ENCODE measurements at places on chromosomes 1 and 21.
A peak's percentile ranks its signal among the peaks of the same experiment; 100 is the strongest.

GRCh38 chr1:236155841-236156503 is 13.6 kb downstream of the GPR137B start:
- peak; percentile 64 for DNase-seq

DNA sequence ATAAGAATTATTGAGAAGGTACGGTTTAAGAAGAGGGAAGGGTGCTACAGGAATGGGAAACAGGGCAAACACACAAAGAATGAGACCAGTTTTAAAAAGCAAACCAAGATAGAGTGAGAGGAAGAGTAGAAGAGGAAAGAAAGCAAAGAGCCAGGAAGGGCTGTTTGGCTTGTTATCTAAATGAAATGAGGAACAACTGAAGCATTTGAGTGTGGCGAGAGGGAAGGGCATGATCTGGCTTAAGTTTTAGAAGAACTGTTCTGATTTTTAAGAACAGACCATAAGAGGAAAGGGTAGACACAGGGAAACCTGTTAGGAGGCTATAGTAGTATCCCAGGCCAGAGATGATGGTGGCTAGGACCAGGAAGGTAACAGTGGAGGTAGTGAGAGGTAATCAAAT is 73.8 kb downstream of the TUT4 start:
- no peak for DNase-seq

DNA sequence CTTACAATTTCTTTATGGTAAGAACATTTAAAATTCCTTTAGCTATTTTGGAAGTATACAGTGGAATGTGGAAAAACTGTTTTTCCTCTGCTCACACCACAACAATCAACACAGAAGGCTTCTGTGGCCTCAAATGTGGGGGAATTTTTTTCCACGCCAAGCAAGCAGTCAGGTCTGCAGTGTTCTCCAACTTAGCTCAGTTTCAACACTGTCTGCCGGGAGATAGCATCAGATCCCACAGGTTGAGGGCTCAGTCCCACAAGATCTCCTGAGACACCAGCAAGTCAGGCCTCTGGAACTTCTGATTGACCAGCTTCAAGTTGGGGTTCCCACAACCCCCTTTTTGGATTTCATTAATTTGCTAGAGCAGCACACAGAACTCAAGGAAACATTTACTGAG is 50.3 kb downstream of the PTBP2 start:
- DNase-seq = no peak

- DNase-seq = no peak
Measured at GRCh38 chr1:244002721-244003120, 48.4 kb upstream of the ZBTB18 start.

- DNase-seq = peak; percentile 87
Measured at GRCh38 chr1:204384636-204385352, 25.1 kb upstream of the PLEKHA6 start.

GRCh38 chr1:183191833-183192232 is 5.8 kb downstream of the LAMC2 start:
- DNase-seq = peak; percentile 92

DNA sequence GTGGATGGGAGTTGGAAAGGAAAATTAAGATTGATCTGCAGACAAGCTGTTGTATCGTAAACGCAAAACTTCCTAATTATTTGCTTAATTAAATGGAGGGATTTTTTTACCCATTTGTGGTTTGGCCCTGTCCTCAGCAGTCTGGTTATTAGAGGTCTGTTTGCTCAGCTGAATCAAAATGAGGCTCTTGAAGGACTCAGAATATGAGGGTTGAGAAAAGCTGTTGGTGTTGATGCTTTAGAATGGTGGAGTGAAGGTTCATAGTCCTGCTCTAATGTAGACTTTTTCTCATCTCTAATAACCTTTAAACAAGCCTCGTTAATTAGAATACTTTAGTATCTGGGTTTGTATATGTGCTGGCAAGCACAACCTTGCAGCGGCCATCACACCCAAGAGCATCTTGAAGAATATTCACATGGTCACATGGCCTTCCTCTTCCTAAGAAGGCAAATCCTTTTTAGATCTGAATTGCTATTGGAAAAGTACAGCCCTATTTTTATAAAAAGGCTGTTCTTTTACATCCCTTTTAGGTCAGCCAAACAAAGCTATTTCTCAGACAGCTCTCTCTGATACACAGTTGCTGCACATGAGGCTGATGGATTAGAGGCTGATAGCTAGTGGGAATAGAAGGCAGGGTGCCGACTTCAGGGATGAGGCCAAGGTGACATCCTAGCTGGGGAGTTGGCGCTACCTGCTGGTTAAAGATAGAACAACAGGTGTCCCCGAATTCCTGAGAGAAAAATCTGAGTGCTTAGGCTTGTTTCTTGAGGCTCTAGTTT is 53.8 kb downstream of the MACF1 start:
- peak; percentile 88 for DNase-seq

GRCh38 chr1:150080784-150081183 is 13.2 kb downstream of the VPS45 start:
- no peak for DNase-seq

DNA sequence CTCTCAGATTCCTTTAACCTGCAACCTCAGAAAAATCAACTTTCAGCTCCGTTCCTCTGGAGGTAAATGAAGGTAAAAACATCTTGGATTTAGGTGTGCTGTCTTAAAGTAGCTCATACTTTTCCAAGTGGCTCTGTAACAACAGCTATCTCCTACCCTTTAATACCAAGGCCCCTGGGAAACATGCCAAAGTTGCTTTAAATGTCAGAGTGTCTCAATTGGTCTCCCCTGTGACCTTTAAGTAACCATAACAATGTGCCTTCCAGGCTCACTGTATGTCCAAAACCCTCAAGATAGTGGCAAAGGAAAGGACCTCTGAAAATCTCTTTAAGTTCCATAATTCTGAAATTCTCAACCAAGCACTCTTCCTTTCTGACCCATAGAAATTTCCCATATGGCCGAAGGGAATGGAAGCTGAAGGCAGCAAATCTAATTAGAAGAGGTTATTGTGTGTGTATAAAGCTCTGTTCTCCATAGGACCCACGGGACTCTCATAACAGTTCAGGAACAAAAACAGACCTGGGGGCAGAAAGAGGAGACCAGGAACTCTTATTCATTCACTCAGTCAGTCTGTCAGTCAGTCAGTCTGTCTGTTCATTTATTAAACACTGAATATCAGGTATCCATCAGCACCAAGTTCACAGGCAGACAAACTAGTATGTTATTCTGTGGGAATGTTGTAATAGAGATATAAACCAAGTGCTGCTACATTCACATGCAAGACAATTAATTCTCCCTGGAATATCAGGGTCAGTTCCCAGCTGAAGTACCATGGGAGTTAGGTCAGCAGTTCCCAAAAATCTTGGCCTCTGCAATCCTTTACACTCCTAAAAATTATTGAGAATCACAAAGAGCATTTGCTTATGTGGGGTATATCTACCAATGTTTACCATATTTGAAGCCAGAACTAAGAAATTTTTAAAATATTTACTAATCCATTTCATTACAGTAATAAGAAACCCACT is 19.1 kb downstream of the ASTN1 start:
- no peak for DNase-seq

- DNase-seq = peak; percentile 77
Measured at GRCh38 chr21:32248571-32249461, 30.0 kb downstream of the MIS18A start.

DNA sequence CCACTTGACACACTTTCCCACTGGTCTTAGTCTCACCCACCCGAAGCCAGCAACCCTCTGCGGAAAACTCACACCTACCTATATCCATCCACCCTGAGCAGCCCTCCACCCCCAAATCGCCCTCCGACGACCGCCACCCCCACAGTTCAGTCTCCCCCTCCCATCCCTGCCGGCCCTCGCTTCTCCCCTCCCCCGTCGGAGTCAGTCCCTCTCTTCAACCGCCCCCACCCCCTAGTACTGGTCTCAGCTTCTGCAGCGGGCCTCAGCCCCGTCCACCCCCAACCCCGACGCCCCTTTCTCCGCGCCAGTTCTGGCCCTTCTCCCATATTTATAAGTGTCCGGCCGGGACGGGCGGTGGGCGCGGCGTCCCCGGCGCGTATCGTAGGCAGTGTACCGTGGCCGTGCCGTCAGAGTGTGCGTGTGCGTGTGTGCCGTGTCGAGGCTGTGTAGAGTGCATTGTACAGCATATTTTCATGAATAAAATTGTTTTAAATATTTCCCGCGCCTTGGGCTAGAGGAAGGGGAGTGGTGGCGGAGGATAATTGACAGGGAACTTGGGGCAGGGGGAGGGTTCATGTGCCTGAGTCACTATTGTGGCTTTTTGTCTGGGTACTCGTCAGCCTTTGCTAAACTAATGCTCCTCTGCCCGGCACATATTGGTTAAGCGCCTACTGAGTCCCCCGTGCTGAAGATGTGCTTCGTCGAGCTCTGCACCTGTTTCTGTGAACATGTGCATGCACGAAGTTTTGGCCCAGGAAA is 22.0 kb downstream of the FOXO6 start:
- peak; percentile 95 for DNase-seq

GRCh38 chr21:39332175-39332574 is 16.7 kb downstream of the HMGN1 start:
- DNase-seq = no peak

GRCh38 chr1:184820218-184820750 is 65.6 kb upstream of the EDEM3 start:
- DNase-seq = no peak

DNA sequence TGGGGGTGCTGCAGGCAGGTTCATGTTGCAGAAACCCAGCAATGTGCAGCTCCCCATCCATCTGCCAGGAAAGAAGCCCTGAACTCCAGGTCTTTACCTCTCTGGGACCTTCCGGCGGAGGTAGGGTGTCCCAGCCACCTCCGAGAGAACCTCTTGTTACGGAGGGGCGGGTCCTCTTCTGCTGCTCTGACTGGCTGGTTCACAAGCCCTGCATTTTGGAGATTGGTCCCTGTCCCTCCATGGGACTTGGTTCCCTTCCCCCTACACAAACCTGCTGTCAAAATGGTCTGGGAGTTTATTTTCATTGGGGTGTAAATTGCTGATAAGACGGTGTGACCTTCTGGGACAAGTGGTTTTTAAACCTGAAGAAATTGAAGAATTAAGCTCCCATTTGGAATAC is 8.0 kb upstream of the CELSR2 start:
- peak; percentile 57 for DNase-seq

DNA sequence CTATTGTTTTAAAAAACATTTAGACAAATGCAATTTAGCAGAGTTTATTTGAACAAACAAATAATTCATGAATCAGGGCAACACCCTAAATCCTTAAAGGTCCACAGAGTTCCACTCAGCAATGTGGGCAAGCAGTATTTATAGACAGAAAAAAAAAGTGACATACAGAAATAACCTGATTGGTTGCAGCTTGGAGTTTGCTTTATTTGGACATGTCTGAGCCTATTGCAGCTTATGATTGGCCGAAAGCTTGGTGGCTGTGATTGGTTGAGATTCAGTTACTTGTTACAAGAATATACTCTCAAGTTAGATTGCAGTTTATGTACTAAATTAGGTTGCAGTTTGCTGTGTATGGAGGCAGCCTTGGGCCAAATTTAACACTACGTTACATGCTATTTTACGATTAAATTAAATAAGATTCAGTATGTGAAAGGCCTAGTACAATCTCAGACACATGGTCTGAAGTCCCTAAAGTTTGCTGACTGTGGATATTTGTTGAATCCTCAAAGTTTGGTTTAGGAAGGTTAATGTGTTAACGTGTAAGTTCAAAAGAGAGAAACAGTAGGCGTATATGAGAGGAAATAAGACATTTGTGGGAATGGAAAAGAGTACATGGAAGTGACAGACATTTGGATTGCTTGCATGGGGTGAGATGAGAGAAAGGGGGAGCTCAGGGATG is 6.9 kb upstream of the CAMSAP2 start:
- no peak for DNase-seq

DNA sequence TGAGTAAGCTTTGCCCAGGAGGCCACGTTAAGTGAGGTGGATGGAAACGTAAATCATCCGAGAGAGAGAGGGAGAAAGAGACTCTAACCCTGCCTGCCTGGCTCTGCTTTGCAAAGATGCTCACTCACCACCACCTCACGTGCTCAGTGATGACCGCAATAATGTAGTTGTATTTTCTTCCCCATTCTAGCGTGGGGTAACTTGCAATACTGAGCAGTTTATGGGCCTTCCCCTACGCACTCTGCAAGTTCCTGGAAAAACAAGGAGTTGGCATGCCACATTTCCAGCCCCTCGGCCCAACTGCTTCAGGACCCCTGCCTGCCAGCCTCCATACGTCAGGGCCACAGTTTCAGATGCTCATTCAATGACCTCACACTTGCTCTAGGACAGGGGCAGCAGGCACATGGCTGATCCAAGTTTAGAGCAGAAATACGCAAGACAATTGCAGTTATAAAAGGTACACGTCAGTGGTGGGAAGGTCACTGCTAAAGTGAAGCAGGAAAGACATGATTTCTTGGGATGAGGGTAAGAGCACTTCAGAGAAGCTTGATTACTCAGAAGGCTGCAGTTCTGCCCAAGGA is 112.5 kb upstream of the RAB4A start:
- DNase-seq = no peak

DNA sequence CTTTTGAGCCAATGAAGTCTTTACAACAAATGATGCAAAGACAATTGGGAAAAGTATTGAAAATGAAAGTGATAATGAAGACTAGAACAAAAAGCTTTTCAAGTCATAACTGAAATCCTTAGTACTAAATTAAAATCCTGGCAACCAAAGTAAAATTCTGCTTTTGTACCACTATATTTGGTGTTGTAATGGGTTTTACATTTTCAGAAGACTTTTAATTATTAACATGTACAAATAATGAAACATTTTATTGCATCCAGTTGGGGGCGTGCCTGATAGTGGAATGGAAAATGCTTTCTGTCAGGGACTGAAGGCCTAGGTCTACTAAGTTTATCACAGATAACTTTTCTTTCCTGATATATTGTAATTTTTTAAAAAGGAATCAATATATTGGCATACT is 89.4 kb downstream of the SDCCAG8 start:
- DNase-seq = no peak

GRCh38 chr1:226908419-226908818 is 31.7 kb upstream of the COQ8A start:
- DNase-seq = no peak

DNA sequence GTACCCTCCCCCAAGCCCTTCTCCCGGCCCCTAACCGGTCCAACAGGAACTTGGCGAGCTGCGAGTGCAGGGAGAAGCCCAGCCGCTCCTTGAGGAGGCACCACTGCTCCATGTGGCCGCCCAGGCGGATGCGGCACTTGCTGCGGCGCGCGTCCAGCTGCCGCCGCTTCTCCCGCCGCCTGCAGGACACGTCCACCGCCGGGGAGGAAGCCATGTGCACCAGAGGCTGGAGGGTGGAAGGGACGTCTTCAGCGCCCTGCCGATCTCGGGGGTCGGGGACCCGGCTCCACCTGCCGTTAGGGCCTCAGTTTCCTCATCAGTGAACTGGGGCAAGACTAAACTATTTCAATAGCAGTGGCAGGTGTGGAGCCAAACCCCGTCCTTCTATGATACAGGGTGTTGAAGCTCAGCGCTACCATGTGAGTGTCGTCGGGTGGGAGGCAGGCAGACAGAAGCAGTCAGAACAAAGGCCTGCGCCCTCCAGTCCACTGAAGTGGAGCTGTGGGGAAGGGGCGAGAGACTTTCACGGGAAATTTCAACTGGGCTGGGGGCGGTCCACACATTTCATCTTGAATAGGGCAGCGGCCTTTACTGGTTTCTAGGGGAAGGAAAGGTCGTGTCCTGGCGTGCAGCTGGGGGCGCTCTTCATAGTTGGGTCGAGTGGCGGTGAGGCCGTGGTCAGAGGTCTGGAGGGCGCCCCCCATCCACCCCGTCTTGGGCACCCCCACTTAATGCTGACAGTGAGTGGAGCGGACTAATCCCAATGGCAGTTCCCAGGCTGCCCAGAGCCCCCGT is 592 bp downstream of the ZNF692 start:
- peak; percentile 96 for DNase-seq

GRCh38 chr1:233639611-233640010 is 25.7 kb downstream of the KCNK1 start:
- no peak for DNase-seq

- DNase-seq = no peak
Measured at GRCh38 chr1:230109895-230110667, 43.0 kb downstream of the GALNT2 start.

Measured in osteoblast (primary cell).